DND-41 (cell line): ENCODE measurements at places on chromosomes 2 and 18.

DNA sequence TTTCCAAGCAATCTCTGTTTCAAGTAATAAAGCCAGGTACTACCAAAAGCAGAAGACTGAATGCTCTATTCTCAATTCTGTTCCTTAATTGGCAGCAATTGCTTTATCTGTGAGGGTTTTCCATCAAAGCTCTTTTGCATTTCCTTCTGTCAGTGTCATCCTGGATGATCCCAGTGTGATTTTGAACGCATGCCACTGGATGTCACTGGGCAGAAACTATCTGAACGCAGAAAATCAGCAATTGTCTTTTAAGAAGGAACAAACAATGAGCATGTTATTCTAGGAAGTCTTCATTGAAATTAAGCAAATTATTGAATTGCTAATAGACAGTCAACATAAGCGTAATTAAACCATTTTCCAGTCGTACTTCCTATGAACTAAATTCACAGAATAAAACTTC lies 259.0 kb upstream of the REG3G start:
- DNase-seq, result no peak

- no peak for DNase-seq
Observed at GRCh38 chr2:44730593-44730992, 210.9 kb upstream of the SIX3 start.

DNA sequence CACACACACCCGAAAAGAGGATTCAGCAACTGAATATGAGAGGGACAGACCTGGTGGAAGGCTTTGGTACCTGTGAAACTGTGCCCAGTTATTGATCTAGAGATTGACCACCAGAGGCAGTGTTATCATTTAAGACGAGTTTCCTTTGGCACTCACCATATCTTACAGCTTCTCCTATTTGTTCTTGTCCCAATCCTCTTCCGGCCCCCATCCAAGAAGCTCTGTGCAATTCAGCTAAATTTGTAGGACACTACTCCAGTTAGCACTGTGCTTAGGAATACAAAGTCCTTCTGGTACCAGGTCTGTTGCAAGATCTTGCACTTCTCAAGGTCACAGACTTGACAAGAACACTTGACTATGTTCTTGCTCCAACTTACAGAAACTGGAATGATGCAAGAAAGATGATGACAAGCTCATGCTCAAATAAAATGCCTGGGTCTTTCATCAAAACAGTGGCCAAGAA lies 177.7 kb downstream of the TMEM247 start:
- DNase-seq, result no peak

GRCh38 chr2:206452750-206453149 lies 9.4 kb downstream of the ADAM23 start:
- DNase-seq, result no peak

DNA sequence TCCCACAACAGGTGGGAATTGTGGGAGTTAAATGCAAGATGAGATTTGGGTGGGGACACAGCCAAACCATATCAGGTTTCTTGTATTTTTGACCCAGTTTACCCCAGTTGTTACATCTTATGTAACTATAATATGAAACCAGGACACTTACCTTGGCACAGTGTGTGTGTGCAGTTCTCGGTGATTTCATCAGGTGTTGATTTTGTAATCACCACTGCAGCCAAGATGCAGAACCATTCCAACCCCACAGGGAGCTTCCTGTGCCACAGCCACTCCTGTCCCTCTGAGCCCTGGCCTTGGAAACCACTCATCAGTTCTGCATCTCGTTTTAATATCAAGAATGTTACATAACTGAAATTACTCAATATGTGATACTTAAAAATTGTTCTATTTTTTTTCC lies 31.8 kb downstream of the ATP9B start:
- DNase-seq, result no peak

DNA sequence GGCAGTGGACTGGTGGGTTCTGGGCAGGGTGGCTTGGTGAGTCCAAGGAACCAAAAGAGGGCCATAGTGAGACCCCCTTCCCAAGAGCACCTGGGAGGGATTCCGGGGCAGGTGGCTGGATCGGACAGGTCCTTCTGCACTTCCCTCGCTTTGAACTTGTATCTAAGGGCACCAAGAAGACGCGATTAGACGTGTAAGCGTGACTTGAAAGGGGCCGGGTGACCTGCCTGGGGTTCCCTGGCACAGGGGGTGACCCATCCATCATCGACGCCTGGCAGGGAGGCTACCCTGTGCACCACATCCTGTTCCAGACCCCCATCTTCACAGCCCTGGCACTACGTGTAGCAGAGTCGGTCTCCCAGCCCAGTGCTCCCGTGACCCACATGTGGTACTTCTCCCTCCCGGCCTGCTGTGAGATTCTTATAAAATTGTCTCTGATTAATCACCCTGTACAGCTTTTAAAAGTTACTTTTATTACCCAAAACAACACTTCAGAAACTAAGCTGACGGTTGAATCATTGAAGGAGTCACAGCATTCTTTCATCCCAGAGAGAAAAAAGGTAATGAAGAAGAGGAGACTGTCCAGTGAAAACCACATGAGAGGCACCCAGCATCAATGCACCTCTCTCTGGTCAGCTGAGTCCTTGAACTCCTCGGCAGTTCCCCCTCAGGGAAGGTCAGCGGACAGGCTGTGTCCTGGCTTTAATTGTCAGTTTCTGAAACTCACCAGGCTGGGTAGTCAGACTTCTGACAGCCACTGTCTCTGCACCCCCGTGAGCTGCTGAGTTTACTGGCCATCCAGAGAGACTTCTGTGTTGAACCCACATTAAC lies 13.0 kb downstream of the SH3BP4 start:
- no peak for DNase-seq

- no peak for DNase-seq
Observed at GRCh38 chr18:1014951-1015624, 110.4 kb downstream of the ADCYAP1 start.

- DNase-seq, result no peak
Observed at GRCh38 chr18:8501044-8501443, 108.2 kb upstream of the RAB12 start.

- DNase-seq, result no peak
Observed at GRCh38 chr2:190405070-190405469, 3.1 kb upstream of the MFSD6 start.

DNA sequence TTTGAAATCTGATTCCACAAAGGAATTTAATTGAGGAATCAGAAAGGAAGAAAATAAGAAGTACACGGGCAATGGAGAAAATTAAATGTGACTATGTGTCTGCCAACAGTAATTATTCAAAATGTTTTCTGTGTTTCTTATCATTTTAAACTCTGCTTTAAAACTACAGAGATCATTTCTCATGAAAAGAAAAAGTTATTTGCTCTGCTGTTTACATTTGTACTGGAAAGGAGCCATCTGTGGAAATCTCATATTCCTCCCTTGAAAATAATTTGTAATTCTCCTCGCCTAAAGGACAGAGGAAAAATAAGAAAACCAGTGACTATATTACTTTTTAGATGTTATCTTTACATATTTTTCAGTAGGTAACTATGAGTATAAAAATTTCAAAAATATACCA lies 181.9 kb upstream of the MEIS1 start:
- DNase-seq, result no peak

DNA sequence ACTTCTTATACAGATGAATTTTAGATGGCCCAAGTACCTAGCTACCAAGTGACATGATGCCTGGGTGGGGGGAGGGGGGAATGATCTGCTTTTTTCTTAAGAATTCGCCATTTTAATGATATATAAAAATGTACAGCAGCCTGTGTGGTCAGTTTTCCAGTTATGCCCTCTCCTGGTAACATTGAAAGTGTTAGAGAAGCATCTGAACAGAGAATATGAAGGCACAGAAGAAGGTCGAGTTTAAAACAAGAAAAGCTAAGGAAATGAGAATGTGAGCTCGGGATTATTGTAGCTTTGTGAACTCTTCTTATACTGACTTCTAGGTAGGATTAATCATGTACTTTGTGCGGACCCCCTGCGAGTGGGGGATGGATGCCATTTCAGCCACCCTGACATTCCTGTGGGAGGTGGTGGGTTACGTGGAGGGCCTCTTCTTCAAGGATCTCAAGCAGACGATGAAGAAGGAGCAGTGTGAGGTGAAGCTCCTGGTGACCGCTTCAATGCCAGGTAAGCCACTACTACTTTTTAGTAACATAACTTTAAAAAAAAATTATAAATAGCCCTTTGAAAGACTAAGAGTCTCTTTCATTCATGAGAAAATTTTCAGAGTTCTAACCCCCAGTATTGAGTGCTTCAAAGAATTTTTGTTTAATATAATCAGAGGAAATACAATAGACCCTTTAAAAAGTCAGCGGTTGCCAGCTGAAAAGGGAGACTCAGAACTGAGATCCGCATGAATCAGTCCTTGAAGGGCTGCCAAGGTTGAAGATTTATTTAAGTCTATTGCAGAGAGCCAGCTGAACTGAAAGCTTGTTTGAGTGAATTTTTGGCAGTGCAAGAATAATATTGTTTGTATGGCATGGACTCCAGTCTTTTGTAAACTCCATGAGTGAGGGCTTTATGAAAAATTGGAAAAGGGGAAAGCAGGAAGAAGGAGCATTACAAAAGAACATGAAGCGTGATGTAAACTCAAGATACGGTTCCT lies 68.6 kb upstream of the RPE start:
- DNase-seq, result no peak

DNA sequence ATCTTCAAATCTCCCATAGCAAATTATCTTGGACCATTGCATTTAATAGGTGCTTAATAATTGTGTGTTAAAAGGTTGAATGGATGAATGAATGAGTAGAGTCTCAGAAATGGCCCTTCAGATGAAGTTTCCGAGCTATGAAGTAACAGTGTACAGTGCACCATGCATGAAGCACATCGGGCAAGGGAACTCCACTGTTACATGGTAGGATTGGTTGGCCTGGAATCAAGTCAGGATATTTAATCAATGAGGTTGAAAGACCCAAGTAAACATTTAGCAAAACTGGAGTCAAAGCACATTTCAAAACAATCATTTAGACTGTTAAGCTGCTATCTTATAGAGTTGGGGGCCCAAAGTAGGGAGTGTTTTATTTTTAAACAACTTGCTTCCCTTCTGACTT lies 80.0 kb downstream of the APOB start:
- DNase-seq, result no peak

GRCh38 chr2:44549856-44550255 lies 188.1 kb downstream of the CAMKMT start:
- DNase-seq, result no peak

DNA sequence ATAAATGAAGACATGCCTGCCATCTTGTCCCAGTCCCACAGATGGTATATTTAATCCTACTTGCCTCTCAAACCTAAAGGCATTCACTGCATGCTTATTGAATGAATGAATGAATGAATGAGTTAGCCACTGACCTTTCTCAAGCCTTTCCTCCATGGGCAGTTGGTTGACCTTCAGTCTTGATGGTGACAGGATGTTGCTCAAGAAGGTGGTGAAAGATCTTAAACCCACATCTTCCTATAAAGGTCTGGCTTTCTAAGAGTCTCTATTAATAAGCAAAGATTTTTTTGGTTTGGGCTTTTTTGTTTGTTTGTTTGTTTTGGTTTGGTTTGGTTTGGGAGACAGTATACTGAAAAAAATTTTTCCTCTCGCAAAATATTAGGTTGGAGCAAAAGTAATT lies 41.7 kb downstream of the KIAA2012 start:
- DNase-seq, result no peak

GRCh38 chr2:100057901-100058261 lies 84.5 kb downstream of the AFF3 start:
- DNase-seq, result no peak

GRCh38 chr2:23432531-23432930 lies 47.6 kb downstream of the KLHL29 start:
- no peak for DNase-seq

- DNase-seq, result no peak
Observed at GRCh38 chr2:210626849-210627248, 70.5 kb downstream of the CPS1 start.

DNA sequence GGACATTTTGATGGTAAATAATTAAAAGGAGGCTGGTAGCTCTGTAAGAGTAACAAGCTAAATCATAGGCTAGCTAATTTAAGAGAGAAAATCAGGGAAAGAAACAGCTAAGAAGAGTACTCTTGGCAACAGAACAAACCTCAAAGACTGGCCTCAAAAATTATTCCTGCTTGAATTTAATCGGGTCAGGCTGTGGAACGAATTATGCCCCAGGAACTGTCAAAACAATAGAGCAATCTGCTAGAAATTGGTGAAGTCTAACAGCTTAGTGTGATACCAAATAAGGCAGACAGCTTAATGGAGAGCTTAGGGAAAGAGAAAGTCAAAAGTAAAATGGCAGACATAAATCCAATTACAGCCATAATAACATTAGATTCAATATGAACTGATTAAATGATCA lies 215.7 kb downstream of the MREG start:
- DNase-seq, result no peak

GRCh38 chr2:17762451-17762850 lies 8.5 kb downstream of the GEN1 start:
- DNase-seq, result no peak

GRCh38 chr2:45778720-45779171 lies 127.3 kb downstream of the PRKCE start:
- DNase-seq, result peak; percentile 67

GRCh38 chr2:148888986-148889385 lies 14.0 kb downstream of the KIF5C start:
- DNase-seq, result no peak

DNA sequence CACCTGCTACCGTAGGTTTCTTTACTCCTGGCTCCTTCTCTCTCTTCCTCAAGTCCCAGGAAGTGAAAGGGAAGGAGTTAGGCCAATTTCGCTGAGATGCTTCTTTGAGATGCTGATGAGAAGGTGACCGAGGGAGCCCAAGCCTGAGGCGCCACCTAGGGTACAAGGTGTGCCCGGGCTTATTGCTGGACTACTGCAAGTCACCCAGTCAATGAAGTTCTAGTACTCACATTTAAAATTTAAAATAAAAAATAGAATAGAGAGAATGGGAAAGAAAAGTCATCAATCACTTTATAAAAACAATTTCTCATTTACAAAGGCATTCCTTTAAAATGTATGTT lies 45.3 kb downstream of the ACAA2 start:
- no peak for DNase-seq

GRCh38 chr2:66437691-66438497 lies 3.0 kb downstream of the MEIS1 start:
- no peak for DNase-seq

- no peak for DNase-seq
Observed at GRCh38 chr18:45322343-45322742, 292.9 kb upstream of the SLC14A2 start.

DNA sequence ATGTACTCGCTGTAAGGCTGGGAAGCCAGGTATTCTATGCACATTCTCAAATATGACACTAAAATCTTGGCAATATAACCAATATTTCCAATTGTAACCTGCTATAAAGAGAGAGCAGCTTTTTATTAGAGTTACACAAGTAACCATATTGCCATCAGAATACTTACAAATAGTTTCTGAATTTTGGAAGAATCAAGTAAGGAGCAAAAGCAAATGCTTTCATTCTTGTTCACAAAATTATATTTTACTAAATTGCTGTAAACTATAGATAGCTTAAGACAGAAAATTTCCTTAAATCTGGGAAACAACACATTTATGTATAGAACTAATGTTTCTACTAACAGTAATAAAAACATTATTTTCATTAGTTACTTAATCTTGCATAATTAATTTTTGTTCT lies 77.2 kb downstream of the EFEMP1 start:
- no peak for DNase-seq
